ENCODE measurements at places on chromosomes 12 and 14.

GRCh38 chr12:62903151-62903550, 31.8 kb downstream of the PPM1H start:
- DNase-seq = no peak

GRCh38 chr14:63523735-63524426, 19.3 kb downstream of the PPP2R5E start:
- no peak for DNase-seq

GRCh38 chr12:100186071-100186470, 14.5 kb upstream of the ACTR6 start:
- DNase-seq = no peak

DNA sequence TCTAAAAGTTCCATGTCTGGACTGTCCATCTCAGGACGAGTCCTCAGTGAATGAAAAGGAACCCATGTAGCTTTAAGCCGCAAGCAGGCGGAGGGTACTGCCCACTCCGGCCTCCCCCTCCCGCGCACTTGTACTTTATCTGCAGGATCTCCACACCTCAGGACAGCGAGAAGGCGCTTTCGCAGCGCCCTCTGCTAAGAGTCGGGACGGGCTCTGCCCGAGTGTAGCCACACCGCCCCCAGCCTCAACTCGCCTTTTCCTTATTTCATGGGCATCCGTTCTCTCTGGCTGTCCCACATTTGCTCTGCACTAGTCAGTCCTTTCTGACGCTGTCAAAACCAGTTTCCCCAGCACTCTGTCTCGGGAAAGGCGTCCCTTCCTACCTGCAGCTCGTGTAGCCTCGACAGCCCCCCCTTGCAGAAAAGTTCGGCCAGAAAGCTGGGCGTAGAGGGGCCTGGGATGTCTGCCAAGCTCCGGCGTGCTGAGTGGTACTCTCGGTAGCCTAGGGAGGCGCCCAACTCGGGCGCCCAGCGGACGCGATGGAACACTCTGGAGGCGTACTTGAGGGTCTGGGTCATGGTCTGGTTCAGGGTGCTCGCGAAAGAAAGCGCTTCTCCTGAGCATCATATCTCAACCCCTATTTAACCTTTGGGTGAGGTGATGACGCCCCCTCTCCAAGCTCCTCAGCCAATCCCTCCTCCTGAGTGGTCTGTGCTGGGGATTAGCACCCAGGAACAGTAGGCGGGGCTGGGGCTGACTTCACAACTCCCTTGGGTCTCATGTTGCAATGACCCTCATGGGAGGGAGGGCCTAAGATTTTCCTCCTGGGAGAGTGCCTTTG, at the start of gene CYP27B1:
TSS of gene CYP27B1 (minus strand) at position 615 of the 841 bp plus-strand sequence. CDS start at position 578, 37 bp downstream.
- DNase-seq = no peak

Data from activated naive CD4-positive, alpha-beta T cell treated with Interleukin-2 at 50 U/mL for 16 hours (primary cell).